Fibroblast of lung (primary cell): ENCODE measurements at places on chromosomes 5 and 9.

DNA sequence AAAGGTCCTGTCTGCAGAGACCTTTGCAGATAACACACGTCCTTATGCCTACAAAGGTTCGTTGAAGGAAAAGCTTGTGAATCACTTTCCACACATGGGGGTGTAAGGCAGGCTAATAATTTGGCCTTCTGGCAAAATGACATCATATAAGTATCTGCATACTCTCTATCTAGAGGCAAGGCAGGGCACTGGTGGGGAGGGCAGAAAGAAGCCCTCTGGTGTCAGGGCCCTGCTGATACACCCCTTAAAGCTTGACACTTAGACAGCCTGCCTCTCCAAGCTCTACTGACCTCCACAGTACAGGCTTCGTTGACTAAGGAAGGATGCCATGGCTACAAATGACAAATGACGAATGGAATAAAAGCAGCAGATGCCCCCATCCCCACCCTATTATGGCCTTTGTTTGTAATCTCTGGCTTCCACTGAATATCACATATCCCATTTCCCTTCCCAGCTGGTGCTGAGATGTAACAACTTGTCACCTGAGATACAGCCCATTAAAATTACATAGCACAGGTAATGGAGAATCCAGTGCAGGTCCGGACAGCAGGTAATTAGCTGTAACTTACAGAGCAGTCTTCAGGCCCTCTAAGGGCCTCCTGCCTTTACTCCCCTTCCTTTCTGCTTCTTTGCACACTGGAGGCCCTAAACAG lies 76.9 kb upstream of the IFNK start:
- DNase-seq: no peak

- DNase-seq: no peak
Measured at GRCh38 chr5:2633992-2634391, 117.5 kb downstream of the IRX2 start.

DNA sequence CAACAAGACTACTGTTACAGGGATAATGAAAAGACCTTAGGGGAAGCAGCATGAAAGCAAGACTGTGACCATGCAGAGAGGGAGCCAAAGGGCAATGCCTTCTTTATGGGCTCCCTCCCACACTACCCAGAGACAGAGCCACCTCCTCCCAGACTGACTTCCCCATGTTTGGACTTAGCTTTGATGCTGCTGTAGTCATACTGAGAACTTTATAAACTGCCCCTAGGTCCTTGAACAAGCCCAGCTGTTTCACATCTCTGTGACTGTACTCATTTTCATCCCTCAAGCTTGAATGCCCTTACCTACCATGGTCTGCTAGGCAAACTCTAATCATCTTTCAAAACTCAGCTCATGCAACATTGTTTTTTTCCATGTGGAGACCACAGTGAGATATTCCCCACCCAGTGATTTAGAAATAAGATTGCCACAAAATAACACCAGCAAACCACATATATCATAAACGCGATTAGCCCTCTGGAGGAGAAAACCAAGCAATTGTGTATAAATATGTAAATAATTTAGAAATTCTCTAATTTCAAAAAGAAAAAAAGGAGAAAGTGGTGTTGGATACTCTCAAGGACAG lies 23.4 kb upstream of the FAM169A start:
- DNase-seq: no peak

- no peak for DNase-seq
Measured at GRCh38 chr9:123312306-123312877, 43.6 kb upstream of the CRB2 start.

DNA sequence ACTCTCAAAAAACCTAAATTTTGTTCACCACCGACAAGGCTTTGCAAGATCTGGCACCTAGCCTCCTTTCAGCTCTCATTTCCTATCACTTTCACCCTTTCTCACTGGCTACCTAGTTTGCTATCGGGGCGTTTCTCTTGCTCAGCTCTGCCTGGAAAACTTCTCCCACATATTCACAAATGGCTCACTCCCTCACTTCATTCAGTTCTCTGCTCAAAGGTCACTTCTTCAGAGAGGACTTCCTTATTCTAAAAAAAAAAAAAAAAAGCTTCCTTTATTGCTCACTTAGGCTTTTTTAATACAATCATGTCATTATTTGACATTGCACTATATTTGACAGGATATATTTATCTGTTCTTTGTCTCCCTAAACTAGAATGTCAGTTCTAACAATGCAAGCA lies 2.1 kb upstream of the SLC25A46 start:
- DNase-seq: no peak

DNA sequence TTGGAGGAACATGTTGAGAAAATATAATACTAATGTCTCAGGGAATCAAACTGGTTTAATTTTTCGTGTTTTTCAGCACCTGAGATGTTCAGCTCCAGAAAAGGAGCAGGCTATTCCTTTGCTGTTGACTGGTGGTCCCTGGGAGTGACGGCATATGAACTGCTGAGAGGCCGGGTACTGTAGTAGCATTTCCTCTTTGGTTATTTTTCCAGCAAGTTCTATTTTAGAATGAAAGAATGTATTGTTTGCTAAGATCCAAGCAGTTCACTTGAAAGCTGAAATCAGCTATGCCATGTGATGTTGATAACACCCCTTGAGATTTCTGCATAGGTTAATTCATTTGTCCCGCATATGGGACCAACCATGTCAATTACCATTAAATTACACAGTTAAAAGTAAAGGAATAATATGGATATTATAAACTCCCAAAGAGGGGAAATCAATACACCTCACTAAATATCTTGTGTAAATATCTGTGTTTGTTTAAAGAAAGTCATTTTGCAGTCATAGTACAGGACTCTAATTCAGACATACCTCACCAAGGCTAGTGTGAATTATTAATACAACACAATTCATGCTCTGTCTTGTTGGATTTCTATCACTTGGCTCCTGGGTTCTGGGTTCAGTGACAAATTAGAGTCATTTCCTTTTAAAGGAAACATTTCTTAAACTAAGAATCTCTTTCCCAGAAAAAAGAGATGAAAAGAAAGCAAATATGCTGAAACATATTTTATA lies 126.8 kb downstream of the STK32A start:
- DNase-seq: no peak

- no peak for DNase-seq
Measured at GRCh38 chr9:94779031-94779430, 52.5 kb downstream of the AOPEP start.

- DNase-seq: peak; percentile 30
Measured at GRCh38 chr5:126138281-126138931, 284.8 kb upstream of the GRAMD2B start.

DNA sequence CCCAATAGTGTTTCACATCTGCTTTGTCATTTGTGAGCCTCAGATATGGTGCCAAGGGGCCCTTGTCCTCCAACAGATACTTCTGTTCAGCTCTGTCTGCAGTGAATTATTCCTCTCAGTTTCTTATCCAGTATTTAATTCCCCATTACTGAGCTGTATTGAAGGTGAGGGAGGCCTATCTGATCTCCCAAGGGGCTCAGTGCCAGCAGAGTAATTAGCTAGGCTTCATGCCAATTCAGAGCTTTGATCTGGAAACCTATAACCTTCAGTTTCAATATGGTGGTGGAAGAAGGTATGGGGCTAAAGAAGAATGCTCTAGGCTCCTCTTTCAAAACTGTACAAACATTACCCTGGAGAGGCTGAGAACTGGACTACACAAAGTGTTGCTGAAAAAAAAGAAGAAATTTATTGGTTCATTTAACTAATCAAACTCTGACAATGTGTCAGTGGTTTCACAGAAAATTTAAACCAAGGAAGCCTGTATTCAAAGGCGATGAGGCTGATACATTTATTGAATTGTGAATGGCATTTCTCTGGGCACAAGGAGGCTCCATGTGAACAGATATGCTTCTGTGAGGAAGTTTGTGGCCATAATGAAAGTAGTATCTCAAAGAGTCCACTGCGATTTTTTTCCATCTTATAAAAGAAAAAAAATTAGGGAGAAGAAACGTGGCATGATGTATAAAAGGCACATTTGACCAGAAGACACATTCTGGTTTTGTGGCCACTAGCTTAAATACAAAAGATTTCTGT lies 397.8 kb downstream of the TLE4 start:
- no peak for DNase-seq

GRCh38 chr9:131525643-131526565 lies 5.2 kb downstream of the UCK1 start:
- no peak for DNase-seq

GRCh38 chr5:149939546-149939945 lies 5.0 kb downstream of the PDE6A start:
- no peak for DNase-seq

- DNase-seq: no peak
Measured at GRCh38 chr5:137400571-137400970, 98.6 kb downstream of the SPOCK1 start.

- DNase-seq: no peak
Measured at GRCh38 chr5:152400846-152401245, 4.2 kb downstream of the NMUR2 start.

GRCh38 chr9:80789831-80790230 lies 899.5 kb downstream of the TLE1 start:
- no peak for DNase-seq

DNA sequence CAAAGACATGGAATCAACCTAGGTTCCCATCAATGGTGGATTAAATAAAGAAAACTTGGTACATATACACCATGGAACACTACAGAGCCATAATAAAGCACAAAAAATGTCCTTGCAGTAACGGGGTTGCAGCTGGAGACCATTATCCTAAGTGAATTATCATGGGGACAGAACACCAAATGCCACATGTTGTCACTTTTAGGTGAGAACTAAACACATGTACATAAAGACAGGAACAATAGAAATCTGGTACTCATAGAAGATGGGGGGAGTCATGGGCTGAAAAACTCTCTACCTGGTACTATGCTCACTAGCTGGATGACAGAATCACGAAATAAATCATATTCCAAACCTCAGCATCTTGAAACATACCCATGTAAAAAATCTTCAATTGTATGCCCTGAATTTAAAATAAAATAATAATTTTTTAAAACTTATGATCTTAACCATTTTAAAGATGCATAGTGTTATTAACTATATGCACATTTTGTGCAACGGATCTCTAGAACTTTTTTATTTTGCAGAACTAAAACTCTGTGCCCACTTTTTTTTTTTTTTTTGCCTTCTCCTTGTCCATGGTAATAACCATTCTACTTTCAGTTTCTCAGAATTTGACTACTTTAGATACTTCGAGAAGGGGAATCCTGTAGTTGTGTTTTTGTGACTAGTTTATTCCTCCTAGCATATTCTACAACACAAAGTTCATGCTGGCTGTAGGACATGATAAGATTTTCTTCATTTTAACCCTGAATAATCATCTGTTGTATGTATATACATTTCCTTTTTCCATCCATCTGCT lies 1081.6 kb upstream of the ACO1 start:
- no peak for DNase-seq
